Posterior cingulate gyrus (tissue), 11 donors: ENCODE measurements at places on chromosomes 4 and X.

DNA sequence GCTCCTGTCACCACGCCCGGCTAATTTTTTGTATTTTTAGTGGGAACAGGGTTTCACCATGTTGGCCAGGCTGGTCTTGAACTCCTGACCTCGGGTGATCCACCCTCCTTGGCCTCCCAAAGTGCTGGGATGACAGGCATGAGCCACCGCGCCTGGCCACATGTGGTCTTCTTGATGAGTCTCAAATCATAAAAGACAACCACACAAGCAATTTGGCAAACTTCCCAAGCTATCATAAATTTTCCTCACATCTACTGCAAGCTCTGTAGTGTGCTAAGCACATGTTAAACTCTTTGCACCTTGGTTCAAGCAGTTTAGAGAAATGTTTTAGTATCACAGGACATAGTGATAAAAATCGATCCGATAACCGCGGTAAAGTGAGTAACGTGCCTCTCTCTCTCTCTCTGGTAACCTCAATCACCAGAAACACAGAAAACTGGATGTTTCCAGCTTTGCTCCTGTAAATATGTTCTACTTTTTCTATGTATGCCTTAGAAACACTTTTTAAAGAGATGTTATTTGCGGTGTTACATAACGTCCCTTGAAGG lies 256.8 kb downstream of the DHRSX start:
- DNase-seq, result no peak

GRCh38 chrX:38939067-38939466 lies 137.8 kb downstream of the MID1IP1 start:
- DNase-seq, result no peak

DNA sequence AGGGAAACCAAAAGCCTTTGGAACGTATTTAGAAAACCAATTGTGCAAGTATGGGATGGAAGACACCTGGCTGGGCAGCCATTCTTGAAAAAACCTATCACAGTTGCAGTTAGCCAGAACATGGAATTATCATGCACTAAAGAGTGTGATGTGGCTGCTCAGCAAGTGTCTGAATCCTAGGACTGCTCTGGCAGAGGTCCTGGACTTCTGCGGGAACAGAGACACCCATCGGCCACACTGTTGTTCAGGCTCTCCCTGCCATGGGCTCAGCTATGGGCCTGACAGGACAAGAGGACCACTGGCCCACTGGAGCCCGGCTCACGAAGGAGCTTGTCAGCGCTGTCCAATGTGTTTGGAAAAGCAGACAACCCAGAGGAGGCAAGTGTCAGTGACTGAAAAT lies 115.7 kb upstream of the GPC4 start:
- DNase-seq, result no peak

GRCh38 chr4:61533140-61533539 lies 333.0 kb downstream of the ADGRL3 start:
- DNase-seq, result no peak

GRCh38 chr4:66219401-66219800 lies 549.1 kb upstream of the EPHA5 start:
- no peak for DNase-seq

DNA sequence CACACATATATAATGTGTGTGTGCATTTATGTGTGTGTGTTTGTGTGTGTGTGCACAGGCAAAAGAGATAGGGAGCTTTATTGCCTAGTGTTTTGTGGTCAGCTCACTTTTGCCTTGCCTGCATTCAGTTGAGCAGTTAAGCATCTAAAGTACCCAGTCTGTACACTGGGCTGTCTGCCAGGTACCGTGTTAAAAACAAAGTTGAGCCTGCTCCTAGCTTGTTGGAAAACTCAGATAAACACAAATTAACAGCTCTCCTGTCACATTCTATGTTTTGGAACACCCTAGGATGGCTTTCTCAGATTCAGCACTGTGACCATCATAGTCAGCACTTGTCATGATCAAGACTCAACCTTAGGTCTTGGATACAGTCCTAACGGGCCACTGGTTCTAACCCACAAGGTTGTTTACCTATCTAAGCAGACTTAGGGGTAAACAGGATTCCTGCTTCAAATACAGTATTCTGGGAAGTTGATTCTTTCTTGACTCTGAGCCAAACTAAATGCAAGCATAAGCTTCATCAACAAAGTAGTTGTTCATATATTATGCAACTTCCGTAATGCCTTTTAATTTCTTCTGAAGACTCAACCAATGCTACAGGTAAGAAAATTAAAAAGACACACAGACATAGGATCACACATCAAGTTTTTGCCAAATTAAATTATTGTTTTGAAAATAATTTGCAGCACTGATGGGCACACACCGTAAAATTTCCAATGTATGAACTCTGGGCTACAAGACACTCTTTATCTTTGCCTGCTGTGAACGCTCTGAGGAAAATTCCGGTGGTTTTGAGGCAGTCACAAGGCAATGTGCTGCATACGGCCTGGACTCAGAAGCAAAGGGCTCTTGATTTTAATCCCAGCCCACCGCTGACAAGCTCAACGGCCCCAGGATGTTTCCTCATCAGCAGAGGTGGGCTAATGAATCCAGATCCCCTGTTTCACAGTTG lies 11.3 kb upstream of the CD99 start:
- no peak for DNase-seq

GRCh38 chr4:84677995-84678394 lies 95.1 kb downstream of the CDS1 start:
- DNase-seq, result no peak

DNA sequence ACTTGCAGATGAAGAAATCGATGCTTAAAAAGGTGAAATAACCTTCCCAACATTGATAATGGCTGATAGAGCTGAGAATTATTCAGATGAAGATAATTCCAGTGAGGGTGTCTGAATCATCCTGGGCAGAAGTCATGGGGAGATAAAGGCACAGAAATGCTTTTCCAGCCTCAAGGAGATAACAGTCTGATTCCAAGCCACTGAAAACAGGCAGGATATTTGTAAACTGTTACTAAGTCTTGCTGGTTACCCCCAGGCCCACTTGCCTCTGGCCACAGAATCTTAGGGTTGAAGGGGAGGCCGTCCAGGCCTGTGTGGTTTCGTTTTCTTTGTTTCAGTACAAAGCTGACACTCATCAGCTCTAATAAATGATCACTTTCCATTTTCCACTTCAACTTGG lies 158.5 kb downstream of the SH3KBP1 start:
- no peak for DNase-seq

- no peak for DNase-seq
Observed at GRCh38 chr4:930827-931193, 1.3 kb downstream of the GAK start.

DNA sequence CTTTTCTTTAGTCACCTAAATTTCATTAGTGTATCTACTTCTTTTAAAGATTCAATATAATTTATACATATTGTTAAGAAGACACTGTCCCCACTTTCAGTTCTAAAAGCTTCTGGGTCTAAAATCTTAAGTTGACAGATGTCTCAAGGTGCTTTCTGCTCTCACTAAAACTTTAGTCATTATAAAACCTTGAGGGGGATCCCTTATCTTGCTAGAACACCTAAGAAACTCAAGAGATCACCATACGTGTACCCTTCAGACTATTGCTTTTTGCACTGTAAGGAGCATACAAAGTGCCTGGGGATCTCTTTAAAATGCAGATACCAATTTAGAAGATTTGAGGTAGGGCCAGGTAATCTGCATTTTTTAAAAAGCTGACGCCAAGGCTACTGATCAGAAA lies 30.1 kb downstream of the CYBB start:
- no peak for DNase-seq

- no peak for DNase-seq
Observed at GRCh38 chr4:48193096-48193836, 59.2 kb upstream of the TXK start.

DNA sequence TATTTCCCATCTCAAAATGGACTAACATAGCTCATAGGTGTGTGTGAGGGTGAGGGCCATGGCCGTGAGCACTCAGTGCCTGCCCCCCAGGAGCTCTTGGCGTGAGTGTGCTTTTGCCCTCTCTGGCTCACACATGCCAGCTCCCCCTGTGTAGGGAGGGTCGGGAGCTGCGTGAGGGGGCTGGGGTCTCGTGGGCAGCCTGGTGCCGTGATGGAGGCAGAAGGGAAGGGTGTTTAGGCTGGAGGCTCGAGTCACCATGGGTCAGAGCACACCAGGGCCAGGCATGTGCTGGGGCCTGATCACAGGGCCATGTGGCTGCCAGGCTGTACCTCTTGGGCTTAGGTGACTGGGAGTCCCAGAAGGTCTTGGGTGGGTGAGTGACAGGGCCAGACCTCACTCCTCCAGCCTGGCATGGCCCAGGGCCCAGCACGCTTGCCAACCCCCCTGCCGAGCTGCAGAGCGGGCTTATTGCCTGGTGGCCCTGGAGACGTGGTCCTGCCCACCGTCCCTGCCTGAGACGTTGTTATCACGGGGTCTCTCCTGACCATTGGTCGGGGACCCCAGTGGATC lies 44.0 kb downstream of the ADRA2C start:
- peak; percentile 59 for DNase-seq

GRCh38 chrX:8711401-8711800 lies 20.5 kb downstream of the ANOS1 start:
- no peak for DNase-seq

- DNase-seq, result no peak
Observed at GRCh38 chr4:70927502-70928137, 25.5 kb downstream of the MOB1B start.

GRCh38 chrX:45309096-45309495 lies 108.4 kb upstream of the DIPK2B start:
- DNase-seq, result no peak

DNA sequence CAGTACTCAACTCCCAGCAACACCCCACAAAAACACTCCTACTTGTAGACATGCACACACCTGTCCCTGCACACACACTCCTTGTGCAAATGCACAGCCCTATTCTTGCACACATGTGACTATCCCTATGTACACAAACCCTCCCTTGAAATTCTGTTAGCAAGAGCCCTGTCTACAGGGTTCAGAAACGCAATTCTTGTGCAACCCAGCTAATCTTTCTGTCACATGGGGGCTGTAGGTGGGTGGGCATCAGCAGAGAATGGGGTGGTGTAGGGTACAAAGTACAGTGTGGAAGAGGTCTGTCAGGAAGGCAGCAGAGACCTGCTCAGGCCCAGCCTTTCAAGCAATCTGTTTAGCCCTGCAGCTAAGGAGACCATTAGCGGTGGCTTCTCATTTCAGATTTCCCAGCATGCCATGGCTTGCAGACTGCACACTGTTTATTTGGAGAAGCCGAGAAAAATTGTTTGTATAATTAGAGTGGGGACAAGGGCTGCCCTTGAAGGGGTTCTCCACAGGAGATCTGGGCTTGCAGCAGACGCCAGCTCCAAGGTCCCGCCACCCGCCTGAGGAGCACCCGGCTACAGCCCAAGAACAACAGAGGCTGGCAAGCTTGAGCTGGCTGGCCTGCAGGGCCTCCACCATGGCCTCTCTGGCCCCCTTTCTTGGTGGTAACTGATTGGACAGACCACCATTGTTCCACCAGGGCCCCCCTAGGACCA lies 144.0 kb upstream of the PJA1 start:
- DNase-seq, result no peak

- no peak for DNase-seq
Observed at GRCh38 chr4:113831457-113831856, 69.9 kb upstream of the CAMK2D start.

DNA sequence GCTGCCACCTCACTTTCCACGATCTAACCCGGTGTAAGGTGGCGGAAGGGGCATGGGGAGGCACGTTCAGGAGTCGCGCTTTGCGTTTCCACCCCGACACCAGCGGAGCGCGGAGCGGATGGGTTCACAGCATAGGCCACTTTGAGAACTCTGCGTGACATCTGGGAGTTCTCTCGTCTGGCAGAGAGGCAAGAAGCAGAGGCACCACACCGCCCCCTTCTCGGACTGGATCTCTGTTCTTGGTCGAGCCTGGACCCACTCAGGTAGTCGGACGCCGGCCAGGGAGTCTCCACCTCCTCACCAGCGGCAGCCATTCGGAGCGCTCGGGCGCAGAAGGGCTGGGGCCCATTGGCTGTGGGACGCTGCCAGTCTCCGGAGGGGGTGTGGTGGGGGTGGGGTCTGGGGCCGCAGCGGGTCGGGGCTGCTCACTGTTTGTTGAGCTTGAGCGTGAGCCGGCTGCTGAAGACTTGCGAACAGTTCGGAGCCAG lies at the start of gene DACH2:
Gene DACH2 (plus strand): TSS at position 428 of the 488 bp plus-strand sequence.
- peak; percentile 61 for DNase-seq

DNA sequence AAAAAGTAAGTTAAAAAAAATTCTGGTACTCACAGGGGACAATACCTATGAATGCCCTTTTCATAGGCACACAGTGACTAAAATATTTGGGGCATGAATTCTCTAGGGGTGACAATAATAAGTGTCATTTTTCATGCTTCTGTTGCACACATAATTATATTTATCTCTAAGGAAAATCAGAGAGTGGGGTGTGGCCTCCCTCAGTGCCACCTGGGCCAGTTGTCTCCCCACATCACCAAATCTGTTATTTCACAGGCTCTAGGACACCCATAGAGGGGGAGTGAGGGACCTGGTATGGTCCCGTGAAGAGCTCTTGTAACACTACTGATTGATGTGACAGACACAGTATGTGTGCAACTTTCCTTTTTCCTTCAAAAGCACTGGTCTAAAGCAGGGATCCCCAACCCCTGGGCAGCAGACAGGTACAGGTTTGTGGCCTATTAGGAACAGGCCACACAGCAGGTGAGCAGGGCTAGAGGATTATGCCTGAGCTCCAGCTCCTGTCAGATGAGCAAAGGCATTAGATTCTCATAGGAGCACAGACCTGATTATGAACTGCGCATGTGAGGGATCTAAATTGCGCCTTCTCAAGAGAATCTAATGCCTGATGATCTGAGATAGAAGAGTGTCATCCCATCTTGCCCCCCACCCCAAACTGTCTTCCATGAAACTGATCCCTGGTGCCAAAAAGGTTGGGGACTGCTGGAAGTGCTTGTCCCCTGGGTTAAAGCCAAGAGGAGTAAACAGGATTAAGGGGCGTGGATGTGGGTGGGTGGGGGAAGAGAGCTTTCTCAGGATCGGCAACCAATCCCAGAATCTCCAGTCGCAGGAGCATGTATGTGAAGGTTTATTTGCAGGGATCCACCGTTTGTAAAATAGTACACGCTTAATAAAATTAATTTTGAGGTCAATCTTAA lies 856 bp downstream of the SLC9B1 start:
- DNase-seq, result no peak

DNA sequence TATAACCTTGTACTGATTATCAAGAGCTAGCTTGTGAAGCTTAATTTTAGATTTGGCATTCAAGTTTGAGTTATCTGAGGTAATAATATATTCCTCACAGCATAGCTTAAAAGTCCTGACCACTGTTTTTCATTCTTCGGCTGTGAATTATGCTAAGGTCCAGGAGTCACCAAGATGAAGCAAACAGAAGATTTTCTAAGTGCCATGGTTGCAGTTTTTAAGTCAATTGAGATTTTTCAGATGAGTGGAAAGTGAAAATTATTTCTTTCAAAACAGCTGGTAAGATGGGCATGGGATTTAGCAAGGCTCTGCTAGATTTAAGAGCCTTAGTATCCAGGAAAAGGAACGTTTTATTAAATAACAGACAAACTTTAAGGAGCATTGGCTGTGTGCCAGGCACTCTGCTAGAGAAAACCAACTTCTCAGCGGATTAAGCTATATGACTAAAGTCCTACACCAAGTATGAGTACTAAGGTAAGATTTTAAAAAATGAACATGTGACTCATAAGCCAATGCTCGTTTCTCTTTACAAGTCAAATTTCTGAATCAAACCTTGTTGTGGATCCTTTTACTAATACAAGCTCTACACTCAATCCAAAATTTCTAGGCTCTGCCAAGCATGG lies 149.9 kb upstream of the IL15 start:
- no peak for DNase-seq
